ENCODE measurements at places on chromosomes 7 and 10.

GRCh38 chr7:26620352-26620751 is 244.0 kb downstream of the SKAP2 start:
- DNase-seq, result no peak

- no peak for DNase-seq
Observed at GRCh38 chr7:53326634-53327033, 291.2 kb downstream of the POM121L12 start.

DNA sequence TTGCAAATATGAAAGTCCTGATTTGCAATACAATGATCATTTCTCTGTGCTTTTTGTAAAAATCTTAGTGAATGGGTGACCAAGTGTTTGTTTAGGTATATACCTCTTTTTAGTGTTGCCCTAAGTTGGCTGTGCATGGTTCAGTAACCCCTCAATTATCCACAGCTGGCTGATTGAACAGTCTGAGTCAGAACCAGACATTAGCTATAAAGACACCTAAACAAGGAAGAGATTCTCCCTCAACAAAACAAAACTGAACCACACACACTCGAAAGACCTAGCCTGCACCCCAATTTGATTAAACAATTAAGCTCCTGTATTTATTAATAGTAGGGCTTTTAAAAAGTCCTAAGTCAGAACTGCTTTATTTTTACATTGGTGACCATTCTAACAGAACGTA is 2.8 kb downstream of the RSBN1L start:
- no peak for DNase-seq

GRCh38 chr10:81898518-81898917 is 23.5 kb downstream of the NRG3 start:
- no peak for DNase-seq

DNA sequence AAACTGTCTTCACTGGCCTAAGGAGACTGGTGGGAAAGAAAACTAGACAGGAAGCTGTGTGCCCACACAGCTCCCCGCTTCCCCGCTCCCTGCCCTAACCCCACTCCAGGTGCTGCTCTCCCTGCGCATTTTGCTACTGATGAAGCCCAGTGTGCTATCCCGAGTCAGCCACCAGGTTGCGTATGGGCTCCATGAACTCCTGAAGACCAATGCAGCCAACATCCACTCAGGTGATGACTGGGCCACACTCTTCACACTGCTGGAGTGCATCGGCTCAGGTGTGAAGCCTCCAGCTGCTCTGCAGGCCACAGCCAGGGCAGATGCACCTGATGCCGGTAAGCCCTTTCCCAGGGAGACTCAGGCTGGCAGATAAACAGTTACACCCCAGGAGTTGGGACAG is 20.3 kb upstream of the NFKB2 start:
- no peak for DNase-seq

GRCh38 chr7:74430961-74431466 is 22.7 kb upstream of the GTF2IRD1 start:
- no peak for DNase-seq

- DNase-seq, result no peak
Observed at GRCh38 chr7:27202018-27202861, 2.3 kb upstream of the HOXA13 start.

GRCh38 chr7:24731313-24731712 is 26.0 kb downstream of the GSDME start:
- DNase-seq, result no peak

DNA sequence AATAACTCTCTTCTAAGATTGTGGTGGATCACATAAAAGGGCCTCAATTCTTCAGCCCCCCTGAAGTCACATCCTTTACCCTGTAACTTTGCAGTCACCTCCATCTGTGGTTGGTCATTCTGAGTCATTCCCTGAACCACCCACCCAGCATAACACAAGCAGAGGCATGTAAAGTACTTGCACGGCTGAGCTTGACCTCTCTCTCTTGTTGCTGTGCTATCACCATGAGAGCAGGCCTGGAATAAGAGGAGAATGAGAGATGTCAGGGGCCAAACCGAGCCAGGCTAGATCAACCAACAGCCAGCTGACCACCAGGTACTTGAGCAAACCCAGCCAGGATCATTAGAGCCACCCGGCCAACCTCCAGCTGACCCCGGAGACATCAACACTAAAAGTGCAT is 13.5 kb upstream of the STK17A start:
- DNase-seq, result peak; percentile 71

- no peak for DNase-seq
Observed at GRCh38 chr10:19518109-19518508, 298.1 kb upstream of the PLXDC2 start.

- no peak for DNase-seq
Observed at GRCh38 chr10:77180794-77181193, 456.8 kb downstream of the KCNMA1 start.

DNA sequence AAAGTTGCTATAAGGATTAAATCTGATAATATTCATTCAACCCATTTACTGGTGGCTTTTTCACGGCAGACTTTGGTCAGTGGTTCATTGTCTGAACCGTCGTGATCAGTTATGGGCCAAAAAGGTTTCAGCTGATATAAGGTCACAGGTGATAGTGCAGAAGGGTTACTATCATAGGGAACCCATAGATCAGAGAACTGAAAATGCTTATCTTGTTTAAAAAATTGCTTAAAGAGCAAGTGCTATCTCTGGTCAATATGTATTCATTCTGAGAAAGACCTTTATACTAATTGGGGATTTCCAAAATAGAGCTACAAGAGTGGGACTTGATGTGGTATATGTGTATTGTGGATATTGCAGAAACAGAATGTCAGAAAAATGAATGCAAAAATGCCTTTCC is 147.8 kb upstream of the SEMA3E start:
- no peak for DNase-seq

- no peak for DNase-seq
Observed at GRCh38 chr10:69107176-69107490, 16.8 kb upstream of the VPS26A start.

- DNase-seq, result no peak
Observed at GRCh38 chr10:121610798-121611323, 12.6 kb upstream of the FGFR2 start.

DNA sequence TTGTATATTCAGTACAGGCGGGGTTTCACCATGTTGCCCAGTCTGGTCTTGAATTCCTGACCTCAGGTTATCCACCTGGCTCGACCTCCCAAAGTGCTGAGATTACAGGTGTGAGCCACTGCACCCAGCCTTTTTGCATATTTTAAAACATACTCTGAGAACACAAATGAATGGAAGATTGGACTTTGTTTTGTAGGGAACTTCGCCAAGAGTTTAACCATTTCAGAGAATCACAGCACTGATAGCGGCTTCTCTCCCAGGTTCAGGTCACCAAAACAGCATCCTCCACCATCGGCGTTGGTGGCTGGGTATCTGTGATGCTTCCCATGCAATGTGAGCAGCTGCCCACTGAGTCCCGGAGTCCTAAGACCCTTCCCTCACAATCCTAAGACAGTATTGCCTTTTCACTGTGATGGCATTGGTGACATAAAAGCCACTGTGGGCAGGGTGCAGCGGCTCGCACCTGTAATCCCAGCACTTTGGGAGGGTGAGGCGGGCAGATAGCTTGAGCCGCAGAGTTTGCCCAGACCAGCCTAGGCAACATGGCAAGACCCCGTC is 42.3 kb upstream of the PSAP start:
- DNase-seq, result no peak

DNA sequence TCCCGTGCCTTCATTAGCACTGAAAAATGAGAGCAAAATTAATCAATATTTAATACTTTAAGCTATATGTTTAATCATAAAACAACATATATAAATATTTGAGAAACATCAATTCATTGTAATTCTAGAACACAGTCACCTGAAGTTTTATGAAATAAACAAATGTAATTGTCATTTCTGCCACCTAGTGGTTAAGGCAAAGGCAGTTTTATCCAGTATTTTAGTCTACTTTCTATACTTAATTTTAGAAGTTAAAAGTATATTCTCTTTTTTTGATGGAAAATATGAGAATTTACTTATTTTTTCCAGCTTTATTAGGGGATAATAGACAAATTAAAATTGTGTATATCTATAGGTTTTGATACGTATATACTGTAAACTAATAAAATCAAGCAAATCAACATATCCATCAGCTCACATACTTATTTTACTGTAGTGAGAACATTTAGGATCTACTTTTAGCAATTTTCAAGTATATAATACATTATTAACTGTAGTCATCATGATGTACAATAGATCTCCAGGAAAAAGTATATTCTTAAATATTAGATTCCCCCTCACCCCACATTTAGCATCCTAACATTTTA is 16.9 kb downstream of the PCGF6 start:
- peak; percentile 6 for DNase-seq

DNA sequence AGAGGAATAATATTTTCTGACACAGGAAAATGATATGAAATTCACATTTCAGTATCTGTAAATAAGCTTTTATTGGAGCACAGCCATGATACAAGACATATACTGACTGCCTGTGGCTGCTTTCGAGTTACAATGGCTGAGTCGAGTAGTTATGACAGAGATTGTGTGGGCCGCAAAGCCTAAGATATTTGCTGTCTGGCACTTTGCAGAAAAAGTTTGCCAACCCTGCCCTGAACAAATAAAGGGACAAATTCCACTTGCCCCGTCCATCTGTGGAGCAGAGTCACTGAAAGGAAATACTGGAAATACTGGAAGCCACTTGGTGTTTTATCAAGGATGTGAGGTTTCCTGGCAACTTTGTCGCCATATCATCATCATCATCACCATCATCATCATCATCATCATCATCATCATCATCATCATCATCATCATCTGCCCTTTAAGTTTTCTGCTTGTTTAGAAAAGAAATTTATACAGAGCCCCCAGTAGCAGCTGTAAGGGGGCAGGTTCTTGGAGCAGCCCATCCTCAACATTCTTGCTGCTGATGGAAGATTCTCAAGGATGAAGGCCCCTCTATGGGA is 85.8 kb downstream of the TCF7L2 start:
- no peak for DNase-seq

DNA sequence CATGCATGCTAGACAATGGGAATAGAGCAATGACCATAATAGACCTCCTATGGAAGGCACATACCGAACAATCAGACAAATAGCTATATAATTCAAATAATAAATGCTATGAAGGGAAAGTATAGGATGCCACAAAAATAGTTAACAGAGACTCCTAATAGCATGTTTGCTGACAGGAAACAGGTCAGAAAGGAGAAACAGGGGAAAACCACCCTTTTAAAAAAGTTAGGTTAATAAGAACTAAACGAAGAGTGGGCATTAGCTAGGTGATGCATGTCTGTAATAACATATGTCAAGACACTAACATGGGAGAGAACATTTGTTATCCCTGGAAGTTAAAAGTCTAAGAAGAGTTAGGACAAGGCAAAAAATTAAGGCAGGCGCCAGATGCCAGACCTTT is 58.9 kb downstream of the ABI1 start:
- DNase-seq, result no peak

DNA sequence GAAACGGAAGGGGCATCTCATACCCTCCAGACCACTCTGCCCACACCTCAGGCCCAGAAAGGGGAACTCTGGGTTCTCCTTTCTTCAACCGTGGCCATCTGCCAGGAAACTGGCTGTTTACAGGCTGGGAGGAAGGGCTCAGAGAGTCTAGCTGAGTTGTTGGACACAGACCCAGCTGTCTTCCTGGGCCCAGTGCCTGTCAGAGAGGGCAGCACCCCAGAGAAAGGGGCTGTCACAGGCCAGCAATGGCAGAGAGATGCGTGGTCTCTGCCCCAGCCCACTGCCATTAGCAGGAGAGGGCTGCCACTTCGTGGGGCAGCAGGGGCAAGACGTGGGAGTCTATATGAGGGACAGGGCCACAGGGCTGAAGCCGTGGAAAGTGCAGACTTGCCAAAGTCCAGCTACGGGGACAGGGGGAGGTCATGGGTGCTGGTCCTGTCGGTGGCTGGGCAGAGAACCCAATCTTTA is 11.0 kb downstream of the GRID1 start:
- DNase-seq, result no peak

- no peak for DNase-seq
Observed at GRCh38 chr7:105816266-105816843, 60.0 kb downstream of the ATXN7L1 start.

GRCh38 chr7:133957845-133958244 is 169.3 kb upstream of the LRGUK start:
- DNase-seq, result no peak

GRCh38 chr7:104621321-104621720 is 292.9 kb downstream of the LHFPL3 start:
- no peak for DNase-seq

GRCh38 chr10:92593619-92594588 is 974 bp downstream of the KIF11 start:
- no peak for DNase-seq

DNA sequence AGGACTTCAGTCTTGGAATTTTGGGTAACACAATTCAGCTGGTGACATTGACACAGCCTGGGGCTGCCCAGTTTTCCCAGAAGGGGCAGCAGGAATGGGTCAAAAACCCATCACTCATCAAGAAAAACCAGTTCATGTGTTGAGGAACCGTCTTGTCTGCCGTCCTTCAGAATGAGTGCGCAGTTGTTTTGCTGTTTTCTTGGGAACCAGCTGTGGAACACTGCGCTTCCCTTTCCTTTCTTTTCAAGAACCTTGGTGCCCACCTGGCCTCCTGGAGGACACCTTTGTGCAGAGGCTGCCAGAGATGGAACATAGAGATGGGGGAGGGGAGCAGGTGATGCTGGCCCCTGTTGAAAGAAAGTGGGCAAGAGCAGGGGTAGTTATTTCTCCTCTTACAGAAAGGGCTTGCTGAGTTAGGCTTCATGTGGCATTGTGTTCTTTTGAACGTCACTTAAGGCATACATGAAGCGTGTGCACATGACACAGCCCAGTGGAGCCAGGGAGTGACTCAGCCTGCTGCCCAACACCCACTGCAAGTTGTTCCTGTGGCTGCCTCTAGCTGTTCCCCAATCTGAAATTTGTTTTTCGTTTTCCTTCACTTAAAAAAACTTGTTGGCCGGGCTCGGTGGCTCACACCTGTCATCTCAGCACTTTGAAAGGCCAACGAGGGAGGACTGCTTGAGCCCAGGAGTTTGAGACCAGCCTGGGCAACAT is 87.4 kb upstream of the TNS3 start:
- DNase-seq, result peak; percentile 77
